ENCODE measurements at places on chromosomes 1 and 21.

DNA sequence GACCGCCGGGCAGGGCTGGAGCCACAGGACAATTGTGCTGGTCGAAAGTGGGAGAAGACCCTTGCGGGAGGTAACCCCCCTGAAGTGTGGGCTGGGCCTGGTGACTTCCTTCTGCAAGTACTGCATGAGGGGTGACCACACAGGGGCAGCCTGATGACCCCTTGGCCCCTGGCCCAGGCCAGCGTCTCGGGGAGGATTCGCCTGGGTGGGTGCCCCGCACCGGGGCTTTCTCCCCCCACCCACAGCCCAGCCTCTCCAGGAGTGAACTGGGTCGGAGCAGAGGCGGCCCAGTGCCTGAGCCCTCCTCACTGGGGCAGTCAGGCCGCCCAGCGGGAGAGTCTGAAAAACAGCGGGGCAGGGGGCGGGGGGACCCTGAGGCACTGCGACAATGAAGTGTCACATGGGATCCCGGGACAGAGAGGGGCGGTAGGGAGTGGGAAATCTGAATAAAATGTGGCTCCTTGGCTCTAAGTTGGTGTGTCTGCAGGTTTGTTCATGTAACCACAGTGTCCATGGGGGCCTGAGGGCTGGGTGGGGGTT lies 1.6 kb upstream of the DNMT3L start:
- DNase-seq: no peak

DNA sequence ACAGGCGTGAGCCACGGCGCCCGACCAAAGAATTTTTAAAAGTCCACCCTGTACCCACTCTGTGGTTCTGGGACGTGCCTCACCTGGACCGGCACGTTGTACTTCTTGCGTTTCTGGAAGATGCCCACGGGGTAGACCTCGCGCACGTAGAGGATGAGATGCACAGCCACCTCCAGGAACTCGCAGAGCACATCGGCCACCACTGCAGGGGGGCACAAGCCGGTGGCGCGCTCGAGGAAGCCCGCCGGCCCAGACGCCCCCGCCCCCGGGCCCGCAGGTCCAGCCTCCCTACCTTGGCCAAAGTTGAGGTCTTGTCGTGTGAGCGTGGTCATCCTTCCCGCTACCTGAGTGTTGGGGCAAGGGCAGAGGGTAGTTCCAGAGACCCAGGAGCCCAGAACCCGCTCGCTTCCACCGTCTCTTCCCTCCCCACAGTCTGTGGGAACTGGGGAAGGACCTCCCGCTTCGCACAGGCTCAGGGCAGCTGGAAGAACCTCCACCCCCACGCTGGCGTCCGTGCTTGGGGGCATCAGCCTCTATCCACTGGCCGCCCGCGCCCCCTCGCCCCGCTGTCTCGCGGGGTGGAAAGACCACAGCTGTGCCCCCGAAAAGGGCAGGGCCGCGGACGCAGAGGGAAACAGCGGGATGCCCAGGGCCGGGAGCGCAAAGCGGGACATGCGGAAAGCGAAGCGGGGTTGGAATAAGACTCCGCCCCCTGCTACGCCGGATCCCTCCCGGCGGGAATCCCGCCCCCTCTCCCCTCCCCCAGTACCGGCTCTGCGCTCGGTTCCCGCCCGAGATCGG lies 478 bp downstream of the MAD2L2 start:
- DNase-seq: peak; percentile 22

DNA sequence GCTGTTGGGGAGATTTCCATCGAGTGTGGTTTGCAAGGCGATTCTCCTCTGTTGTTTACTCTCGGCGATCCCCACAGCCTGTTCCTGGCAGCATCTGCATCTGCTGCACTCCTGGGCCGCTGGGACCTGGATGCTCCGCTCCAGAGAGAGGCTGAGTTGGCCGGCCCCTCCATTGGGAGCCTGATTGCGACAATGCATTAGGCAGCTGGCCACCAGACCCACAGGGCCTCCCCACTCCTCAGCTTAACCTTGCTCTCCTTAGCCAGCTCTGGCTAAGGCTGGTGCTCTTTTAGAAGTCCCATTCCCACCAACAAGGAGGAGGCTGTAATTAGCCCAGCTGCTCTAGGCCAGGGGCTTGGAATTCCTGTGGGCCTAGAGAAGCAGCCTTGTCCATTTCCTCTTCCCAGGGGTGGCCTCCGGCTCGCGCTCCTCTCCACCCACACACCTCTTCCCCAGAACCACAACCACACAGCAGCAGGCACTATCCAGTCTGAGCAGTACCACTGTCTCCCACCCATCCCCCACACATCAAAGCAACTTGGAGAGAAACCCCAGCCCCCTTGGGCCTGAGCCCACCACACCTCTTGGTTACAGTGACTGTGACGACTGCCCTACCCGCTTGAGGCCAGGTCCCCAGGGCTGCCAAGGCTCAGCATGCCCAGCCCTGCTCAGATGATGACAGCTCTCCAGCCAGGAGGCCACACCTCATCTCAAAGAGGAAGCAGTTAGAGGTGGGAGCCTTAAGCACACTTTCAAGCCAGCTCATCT lies 193.8 kb upstream of the EDN2 start:
- no peak for DNase-seq

GRCh38 chr1:40625476-40626382 lies 39.8 kb downstream of the RIMS3 start:
- DNase-seq: no peak

DNA sequence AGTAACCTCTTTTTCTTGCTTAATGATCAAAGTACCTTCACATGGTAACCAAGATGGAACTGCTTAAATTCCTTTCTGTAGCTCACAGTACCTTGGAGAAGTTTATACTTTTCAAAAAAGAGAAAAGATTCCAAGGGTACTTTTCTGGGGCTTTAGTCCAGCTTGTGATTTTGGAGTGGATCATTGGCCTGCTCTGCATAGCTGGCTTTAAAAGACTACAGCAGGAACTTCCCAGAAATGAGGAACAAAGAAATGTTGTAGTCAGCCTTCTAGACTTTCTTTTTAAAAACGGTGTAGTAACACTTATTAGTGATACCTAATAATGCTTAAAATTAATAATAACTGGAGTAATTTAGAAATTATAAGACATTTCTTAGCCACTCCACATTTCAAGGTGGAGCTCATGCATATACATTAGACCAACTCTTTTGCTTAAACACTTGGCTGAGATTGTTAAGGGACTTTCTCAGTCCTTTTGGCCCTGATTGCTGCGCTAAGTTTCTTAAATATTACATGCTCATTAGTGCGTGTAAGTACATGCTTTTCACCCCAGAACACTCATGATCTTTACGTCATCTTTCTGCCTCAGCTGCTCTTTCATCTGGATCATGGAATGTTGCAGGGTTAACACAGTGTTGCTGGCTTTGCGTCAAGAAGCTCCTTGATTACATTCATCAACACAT lies 57.3 kb downstream of the SDCCAG8 start:
- DNase-seq: no peak

DNA sequence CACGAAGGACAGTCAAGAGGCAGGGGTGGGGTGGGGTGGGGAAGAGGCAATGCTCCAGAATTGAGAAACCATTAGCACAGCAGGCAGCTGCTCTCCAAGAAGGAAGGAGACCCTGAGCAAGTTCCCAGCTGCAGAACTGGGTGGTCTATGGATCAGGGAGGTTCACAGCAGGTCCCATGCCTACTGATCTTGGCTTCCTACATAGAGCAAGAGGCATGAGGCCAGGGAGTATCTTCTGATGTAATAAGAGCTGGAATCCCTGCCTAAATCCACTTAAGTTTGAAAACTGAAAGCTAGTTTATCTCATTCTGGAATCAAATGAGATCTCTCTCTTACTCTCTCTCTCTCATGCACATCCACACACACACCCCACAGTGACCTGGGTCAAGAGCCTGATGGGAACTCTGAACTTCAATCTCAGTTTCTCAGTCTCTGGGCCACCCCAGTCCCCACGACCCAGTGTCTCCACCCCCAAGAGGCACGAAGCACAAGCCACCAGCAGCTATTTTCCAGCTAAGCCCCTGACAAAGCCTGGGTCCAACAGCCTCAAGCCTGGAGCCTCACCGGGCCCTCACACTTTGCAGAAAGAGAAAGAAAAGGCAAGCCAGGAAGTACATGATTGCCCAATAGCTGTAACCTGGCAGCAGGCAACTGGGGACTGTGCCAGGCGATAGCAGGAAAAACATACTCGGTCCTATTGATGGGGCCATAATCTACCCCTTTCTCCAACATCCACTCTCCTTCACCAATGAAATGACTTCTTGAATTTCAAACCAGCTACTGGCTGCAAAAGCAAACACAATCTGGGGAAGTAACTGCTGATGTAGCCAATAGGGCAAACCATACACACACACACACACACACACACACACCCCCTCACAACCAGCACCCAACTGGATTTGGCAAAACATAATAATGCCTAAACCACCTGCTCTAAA lies 2.2 kb downstream of the NUAK2 start:
- DNase-seq: peak; percentile 87

DNA sequence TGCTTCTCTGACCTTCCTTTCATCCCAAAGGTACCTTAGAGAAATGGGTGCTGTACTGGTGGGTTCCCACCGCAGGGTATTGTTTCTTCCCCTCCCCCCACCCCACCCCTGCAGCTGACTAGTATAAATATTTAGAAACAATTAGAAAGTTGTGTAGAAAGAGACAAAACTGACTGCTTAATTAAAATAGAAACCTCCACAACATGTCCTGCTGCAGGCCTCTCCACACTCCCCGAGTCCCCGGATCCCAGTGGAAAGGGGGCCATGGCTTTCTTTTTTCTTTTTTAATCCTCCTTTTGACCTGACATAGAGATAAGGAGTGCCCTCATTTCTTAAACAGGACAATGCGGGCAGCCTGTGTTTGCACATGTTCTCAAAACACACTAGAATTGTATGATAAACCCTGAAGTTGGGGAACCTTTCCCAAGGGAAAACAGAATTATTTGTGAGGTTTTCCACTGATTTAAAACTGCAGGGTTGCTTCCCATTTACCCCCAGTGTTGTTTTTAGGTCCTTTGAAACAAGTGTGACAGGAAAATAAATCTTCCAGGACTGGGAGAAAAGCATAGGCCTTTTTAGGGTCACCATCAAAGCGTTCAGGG lies 1.7 kb downstream of the RHOU start:
- no peak for DNase-seq

DNA sequence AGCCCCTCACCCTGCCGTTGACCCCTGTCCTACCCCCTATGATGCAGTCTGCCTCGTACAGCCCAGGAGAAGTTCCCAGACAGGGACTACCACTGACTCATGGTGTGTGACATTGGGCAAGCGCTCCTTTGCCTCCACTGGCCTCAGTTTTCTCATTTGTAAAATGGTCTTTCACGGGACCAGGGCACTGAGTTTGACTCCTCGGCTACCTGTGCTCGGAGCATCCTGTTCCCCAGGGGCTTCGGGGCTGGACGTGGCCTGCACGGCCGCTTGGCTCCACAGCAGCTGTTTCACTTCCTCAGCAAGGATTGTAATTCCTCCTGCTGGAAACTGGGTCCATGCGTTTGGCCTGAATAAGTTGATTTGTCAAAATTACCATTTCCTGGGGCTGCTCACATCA lies 277.3 kb downstream of the MATN1 start:
- no peak for DNase-seq

GRCh38 chr1:83857103-83857502 lies 141.8 kb downstream of the TTLL7 start:
- no peak for DNase-seq

DNA sequence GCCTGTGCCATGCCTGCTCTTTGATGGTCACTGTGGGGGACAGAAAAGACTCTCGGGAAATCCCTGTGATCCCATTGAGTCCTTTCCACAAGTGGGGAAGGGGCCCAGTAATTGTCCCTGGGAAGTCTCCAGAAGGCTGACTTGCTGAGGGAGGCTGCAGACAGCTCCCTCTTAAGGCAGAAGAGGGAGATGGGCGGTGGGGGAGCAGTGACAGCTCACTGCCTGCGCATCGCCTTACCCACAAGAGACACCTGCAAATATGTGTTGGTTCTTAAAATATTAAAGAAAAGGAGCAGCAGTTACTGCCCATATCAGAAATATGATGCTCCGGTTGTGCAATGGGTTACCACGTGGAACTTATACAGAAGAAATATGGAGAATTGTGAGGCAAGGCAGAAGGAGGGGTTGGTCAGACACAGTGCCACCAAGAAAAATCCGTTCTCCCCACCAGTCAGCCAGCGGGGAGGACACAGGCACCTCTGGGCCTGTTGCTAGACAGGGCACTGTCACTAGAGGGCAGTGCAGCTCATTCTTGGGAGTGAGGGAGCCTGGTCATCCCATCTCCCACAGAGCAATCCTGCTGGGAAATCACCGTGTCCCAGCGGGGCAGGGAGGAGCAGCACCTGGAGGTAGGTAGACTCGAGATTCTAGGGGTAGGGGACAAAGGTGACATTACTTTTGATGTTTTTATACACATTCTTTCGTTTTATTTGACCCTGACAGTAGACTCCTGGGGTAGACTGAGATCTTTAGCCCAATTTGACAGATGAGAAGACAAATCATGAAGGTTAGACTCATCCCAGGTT lies 6.9 kb upstream of the CAMK1G start:
- DNase-seq: peak; percentile 83

- no peak for DNase-seq
These were observed 13.5 kb downstream of the SLC35D1 start for GRCh38 chr1:67040405-67040804.

DNA sequence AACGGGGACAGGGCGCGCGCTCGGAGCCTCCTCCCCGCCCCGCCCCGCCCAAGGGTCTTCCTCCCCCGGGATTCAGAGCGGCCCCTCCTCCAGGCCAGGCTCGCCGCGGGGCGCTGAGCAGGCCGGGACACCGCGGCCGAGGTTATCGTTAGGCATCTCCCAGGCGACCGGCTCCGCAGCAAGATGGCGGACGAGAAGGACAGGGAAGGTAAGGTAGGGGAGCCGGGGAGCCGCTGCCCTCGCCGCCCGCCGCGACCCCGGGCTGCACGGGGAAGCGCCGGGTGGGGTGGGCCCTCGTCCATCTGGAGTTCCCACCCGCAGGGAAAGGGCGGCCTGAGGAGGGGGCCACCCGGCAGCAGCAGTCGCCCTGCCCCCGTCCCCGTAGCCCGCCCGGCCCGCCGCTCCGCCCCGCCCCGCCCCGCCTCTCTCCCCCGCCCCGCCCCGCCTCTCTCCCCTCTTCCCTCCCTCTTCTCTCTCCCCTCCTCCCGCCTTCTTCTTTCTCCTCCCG lies 105.9 kb upstream of the HNRNPU start:
- no peak for DNase-seq

DNA sequence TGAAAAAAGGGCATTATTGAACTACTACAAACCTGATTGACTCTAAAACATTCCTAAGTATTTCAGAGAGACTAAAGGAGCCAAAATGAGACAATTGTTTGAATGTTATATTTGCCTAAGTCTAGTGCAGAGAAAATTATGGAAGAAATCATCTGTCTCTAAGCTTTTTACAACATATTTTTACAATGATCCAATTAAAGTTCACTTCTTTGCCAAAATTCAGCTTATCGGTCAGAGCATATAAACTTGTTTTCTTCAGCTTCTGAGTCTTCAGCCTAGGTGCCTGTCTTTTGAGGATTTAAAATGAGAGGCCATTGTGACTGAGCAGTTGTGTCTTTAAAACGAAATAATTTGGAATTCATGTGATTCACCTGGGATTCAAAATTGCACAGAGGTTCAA lies 181.2 kb upstream of the SGIP1 start:
- DNase-seq: no peak

- no peak for DNase-seq
These were observed 33.0 kb downstream of the DSCAM start for GRCh38 chr21:40813918-40814317.

Measured in transverse colon (tissue), 4 donors.